Right hindlimb (tissue), 1 donor: ENCODE measurements at places on chromosomes 16 and 17.

GRCh38 chr16:85627089-85627488 is 14.0 kb downstream of the GSE1 start:
- DNase-seq: no peak

DNA sequence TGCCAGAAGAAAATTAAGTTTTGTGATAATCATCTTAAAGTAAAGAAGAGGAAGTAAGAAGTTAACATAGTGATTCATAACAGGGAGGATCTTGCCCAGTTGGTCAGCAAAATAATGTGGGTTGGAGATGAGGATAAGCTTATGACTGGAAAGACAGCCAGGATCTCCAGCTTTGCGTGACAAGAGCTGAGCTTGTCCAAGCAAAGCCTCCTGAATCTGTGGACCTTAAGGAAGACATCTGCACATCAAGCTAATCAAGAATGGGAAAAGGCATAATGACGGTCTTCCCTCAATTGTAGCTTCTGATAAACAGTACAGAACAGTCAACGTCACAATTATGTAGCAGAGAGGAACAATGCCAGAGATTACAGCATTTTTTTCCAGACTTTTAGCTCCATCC is 744.7 kb upstream of the GOT2 start:
- no peak for DNase-seq

- no peak for DNase-seq
These were observed 22.6 kb upstream of the NGFR start for GRCh38 chr17:49472527-49472926.

GRCh38 chr17:38544175-38544838 is 61.4 kb downstream of the SRCIN1 start:
- DNase-seq: peak; percentile 13

DNA sequence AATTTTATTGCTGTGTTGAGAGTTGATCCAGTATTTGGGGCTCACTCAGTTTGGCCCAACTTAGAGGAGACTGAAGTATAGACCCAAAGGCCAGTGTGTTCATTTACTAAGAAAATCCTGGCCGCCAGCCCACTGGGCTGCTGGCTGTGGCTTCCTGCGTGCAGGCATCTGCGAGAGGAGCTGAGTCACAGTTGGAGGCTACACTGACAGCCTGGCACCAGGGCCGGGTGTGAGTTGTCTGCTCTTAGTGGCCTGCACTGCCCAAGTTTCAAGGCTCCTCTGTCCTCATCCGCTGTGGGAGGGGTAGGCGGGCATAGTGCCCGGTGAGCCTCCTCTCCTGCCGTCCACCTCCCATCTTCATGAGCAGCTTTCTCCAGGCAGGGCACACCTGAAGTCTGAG is 54.2 kb downstream of the PLD6 start:
- DNase-seq: peak; percentile 62

DNA sequence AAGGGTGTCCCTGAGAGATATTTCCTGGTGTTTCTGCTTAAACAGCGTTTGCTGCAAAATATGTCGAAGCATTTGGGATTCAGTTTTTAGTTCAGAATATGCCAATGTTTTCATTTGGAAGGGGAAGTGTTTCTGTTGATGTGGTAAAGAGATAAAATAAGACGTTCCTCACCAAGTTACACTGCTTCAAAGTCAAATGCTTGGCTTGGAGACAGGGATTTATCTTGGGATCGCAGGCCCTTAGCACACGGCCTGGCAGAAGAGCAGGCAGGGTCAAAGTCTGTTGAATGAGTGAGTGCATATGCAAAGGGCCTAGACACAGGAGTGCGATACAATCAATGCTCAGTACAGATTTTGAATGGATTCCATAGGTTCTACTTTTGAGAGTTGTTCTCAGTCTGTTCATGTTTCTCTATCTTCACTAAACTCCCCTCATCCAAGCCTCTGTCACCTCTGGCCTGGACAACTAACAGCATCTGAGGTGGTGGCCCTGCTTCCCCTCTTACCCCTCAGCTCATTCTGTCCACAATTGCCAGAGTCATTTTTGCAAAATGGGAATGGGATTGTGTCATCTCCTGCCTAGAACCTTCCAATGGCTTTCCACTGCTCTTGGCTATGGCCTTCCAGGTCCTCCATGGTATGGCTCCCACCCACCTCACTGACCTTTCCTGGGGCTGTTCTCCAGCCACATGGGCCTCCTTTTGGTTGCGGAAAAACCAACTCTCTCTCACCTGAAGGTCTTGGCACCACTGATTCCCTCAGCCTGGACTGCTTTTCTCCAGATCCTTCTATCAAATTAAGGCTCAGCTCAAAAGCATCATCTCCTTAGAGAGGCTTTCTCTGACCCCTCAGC is 3.2 kb downstream of the DEXI start:
- no peak for DNase-seq

DNA sequence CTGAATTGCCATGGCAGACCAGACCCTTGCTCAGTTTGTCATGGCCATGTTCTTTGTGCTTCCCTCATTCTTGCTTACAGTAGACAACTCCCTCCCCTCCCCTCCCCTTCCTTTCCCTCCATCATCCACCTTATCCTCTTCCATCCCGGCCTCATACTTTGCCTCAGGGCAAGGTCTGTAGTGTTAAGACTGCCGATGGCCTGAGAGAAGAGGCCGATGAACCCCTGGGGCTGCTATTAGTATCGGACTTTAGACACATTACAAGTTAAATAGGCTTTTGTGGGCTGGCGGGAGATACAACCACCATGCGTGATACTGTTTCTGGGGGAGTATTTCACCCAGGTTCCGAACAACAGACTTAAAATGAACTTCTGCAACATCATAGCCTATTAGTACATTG is 364.5 kb upstream of the ZFHX3 start:
- DNase-seq: no peak

DNA sequence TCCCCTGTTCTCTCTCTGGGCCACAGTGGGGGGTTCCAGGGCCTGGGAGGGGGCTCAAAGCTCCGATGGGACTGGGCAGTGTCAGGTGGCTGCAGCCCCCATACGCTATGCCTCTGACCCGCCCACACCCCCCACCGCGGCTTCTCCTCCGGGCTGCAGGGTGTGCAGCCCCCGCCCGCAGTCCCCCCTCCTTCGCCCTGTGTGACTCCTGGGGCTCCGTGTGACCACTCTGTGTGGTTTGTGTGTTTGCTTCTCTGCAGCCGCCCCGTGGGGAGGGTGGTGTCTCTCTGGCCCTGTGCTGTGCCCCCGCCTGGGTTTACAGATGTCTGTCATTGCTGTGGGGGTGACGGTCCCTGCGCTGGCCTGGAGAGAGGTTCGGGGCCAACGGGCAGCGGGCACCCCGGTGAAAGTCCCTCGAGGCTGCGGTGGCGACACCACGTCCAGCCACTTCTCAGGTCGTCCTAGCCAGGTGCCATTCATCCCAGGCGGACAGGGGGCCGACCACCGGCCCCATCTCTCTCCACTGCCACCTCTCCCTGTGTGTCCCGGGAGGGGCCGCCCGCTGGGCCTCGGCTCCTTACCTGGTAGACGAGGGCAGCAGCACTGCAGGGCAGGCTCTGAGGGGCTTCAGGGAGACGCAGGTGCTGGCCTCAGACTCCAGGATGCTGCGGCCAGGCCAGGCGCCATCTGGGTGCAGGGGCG is 5.5 kb downstream of the SSTR5 start:
- DNase-seq: no peak

DNA sequence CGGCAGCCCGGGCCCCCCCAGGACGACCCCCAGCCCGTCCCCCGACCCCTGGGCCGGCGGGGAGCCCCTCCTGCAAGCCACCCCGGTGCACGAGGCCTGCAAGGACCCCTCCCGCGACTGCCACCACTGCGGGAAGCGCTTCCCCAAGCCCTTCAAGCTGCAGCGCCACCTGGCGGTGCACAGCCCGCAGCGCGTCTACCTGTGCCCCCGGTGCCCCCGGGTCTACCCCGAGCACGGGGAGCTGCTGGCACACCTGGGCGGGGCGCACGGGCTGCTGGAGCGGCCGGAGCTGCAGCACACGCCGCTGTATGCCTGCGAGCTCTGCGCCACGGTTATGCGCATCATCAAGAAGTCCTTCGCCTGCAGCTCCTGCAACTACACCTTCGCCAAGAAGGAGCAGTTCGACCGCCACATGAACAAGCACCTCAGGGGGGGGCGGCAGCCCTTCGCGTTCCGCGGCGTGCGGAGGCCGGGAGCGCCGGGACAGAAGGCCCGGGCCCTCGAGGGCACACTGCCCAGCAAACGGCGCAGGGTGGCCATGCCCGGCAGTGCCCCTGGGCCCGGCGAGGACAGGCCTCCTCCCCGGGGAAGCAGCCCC is 15.6 kb upstream of the ZFPM1 start:
- peak; percentile 72 for DNase-seq

GRCh38 chr17:11412654-11413053 is 171.6 kb downstream of the SHISA6 start:
- no peak for DNase-seq

- DNase-seq: no peak
These were observed 95.2 kb downstream of the SPACA3 start for GRCh38 chr17:33086878-33087277.

DNA sequence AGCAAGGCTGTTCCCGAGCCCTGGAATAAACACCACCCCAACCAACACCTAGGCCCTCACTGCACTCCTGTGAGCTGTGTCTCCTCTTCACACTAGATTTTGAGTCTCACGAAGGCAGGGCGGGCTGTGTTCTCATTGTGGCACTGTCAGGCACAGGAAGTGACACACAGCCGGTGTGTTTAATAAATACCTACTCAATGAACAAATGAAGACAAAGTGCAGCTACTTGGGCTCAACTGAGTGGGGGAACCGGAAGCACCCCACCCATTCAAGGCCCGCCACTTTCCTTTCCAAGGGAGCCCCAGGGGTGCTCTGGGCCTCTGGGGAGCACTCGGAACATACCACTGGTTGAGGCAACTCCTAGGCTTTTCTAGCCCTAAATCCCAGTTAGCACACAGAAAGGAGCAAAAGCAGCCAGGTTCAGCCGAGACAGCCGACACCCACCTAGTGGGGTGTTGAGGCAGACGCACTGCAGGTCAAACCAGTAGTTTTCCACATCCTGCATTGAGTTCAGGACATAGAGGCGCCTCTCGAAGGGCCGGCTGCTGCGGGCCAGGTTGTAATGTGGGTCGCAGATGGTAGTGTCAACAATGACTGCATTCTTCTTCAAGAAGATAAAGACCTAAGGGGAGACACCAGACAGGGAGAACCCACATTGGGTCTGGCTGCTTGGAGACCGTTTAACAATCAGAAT is 57.7 kb downstream of the GTF3C1 start:
- DNase-seq: no peak
